Psoas muscle (tissue), 8 donors: ENCODE measurements at places on chromosomes 5 and 9. TPM values are rescaled to one million over a fixed set of nuclear protein-coding genes. Genes with fewer than 3 reads are reported as not detected.

Gene BTF3
- 499 TPM for total RNA-seq

Gene RETREG1
- total RNA-seq, result 63.2 TPM

Gene ARHGAP26
- 12.0 TPM for total RNA-seq

Gene SH3GL2
- total RNA-seq, result not detected

Gene F2RL2
- total RNA-seq, result not detected

Gene LURAP1L
- 1.0 TPM for total RNA-seq

Gene WDR38
- total RNA-seq, result not detected

Gene SH3RF2
- total RNA-seq, result 37.1 TPM
